ENCODE measurements at places on chromosomes 16 and 17.
A peak's percentile ranks its signal among the peaks of the same experiment; 100 is the strongest.

DNA sequence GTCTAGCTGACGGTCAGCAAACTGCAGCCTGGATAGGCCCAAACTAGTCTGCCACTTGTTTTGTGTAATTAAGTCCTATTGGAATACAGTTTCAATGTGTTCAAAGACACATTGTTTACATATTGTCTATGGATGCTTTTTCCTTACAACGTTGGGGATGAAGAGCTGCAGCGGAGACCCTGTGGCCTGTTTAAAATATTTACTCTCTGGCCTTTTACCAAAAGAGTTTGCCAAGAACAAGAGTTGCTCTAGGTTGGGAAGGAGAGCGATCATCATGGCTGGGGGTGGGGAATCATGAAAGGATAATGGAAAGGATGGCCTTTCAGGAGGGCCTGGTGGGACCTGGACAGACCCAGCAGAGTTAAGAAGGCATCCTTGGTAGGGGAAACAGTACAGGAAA, 274.9 kb upstream of the ZFHX3 start:
- DNase-seq, result no peak

- no peak for DNase-seq
These were observed 29.4 kb upstream of the MTSS2 start for GRCh38 chr16:70715055-70715858.

GRCh38 chr17:17320911-17321220, 17.7 kb downstream of the NT5M start:
- no peak for DNase-seq

GRCh38 chr17:1693339-1693738, 8.7 kb upstream of the PRPF8 start:
- DNase-seq, result no peak

DNA sequence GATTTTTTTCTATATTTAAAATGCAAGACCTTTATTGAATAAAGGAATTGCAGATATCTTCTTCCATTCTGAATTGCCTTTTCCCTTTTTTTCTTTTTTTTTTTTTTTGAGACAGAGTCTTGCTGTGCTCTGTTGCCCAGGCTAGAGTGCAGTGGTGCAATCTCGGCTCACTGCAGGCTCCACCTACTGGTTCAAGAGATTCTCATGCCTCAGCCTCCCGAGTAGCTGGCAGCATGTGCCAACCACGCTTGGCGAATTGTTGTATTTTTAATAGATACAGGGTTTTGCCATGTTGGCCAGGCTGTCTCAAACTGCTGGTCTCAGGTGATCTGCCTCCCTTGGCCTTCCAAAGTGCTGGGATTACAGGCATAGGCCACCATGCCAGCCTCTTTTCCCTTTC, 151.5 kb downstream of the CEP112 start:
- no peak for DNase-seq

GRCh38 chr17:82602986-82603710, 45.1 kb downstream of the WDR45B start:
- no peak for DNase-seq

GRCh38 chr17:29645515-29646051, 22.9 kb upstream of the CORO6 start:
- no peak for DNase-seq

DNA sequence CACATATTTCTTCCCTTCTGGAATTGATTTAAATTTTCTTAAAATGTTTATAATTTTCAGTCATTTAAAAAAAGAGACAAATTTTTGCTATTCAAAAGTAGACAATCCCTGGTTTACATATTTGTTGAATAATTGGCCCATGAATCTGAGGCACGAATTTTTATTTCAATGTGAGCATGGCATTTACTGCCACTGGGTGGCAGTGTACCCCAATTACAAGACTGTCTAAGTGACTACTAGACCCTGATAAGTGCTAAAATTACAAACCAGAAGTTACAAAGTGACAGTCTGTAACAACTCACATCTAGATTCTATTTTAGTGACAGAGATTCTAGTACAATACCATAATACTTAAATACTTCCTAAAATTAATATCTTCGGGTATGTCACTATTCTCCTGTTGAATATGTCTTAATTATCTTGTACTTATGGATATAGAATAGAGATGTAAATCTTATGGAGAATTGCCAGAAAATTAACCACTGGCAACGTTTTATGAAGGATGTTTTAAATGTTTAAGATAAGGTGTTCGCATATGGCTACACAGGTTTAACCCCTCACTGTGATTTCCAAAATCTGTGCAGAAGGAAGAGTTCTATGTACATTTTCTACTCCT, 235.8 kb downstream of the MAP2K4 start:
- no peak for DNase-seq

GRCh38 chr16:74071996-74072535, 224.5 kb upstream of the PSMD7 start:
- DNase-seq, result no peak

GRCh38 chr16:23348579-23349469, 46.7 kb downstream of the SCNN1B start:
- DNase-seq, result no peak

DNA sequence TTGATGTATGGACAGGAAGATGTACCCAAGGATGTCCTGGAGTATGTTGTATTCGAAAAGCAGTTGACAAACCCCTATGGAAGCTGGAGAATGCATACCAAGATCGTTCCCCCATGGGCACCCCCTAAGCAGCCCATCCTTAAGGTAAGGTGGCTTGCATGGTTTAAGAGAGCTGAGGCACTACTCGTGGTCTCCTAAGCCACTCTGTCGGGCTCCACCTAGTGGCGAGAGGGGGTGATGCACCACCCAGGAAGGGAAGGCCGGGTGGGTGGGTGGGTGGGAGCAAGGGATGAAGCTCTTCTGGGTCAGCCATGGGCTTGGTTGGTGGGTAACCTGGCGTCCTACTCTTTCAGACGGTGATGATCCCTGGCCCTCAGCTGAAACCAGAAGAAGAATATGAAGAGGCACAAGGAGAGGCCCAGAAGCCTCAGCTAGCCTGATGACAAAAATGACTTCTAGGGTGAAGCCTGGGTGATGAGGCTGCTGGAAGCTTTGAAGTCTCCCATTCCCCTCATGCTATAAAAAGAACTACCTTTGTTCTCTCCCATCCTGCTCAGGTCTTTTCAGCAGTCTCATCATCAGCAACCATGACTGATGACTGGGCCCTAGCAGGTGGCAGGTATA, 21.5 kb downstream of the GPR179 start:
- peak; percentile 45 for DNase-seq

- no peak for DNase-seq
These were observed 138.6 kb upstream of the WSCD1 start for GRCh38 chr17:5931616-5932015.

- no peak for DNase-seq
These were observed 69.5 kb downstream of the PARN start for GRCh38 chr16:14560523-14560922.

DNA sequence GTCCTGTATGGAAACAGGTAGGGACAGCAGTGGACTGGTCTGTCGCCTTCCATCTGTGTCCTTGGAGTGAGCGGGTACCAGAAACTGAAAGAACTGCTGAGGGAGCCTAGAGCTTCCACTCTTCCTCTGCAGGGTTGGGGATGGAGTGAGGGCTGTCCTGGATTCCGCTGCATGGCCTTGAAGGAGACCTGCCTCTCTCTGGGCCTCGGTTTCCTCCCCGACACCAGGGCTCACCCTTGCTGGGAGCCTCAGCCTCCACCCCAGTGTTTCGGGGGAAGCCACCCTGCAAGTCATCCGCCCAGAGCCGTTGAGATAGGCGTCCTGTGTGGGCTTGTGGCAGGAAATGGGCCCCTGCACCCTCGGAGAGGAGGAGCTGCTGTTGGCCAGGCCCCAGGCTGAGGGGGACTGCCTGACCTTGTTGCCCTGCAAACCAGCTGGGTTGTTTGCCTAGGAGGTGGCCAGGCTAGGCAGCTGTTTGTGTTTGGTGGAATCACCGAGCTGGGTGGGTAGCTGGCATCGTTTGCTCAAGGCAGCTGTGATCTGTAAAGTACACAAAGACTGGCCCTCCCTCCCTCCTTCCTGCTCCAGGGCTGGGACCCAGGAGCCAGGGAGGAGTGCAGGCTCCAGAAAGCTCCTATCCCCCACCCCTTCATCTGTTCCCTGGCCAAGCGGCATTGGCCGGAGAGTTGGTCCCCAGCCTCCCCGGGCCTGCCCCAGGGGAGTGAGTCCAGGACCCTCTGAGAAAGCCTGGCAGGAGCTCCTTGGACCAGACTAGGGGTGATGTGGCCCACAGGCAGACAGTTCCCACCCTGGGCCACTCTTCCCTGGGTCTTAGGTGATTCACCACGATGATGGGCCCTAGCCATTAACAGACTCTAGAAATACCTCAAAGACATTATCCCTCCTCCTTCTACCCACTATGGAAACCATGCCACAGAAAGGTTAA, 1.3 kb downstream of the RAB37 start:
- DNase-seq, result no peak

GRCh38 chr16:29315046-29315445, 91.5 kb downstream of the NPIPB11 start:
- DNase-seq, result no peak

DNA sequence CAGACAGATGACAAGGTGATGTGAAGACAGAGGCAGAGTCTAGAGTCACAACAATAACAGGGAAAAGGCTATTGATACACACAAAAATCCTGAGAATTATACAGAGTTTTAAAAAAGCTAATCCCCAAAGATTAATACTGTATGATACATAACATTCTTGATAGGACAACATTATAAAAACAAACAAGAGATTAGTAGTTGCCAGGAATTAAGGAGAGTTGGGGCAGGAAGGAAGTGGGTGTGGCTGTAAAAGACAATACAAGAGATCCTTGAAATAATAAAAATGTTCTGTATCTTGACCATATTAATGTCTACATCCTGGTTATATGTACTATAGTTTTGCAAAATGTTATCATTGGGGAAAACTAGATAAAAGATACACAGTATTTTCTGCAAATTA, 309.5 kb upstream of the PMFBP1 start:
- no peak for DNase-seq

DNA sequence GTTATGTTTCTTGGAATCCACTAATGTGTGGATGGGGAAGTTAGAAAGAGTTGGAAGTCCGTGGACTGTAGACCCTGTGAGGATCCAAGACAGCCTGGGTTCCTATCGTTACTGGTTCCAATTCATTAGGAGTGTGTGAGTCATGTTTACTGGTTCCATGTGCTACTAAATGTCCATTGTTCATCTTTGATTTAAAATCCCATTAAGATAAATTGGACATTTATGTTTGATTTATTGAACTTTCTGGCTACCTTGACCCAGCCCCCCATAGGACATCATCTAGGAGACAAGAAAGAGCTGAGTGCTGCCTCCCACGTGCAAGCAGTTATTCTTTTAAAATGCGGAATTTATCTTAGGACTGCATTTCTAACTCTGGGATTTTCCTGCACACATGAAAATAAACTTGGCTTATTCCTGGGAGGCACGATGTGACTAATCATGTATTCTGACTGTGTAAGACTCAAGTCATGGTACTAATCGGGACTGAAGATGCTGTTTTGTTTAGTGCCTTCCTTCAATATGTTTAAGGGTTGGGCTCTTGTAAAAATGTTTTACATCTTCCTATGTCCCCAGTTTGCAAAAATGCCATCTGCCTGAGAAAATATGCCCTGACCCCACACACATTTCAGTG, 53.4 kb downstream of the RGS9 start:
- no peak for DNase-seq

GRCh38 chr16:88478889-88479792, 26.1 kb downstream of the ZFPM1 start:
- DNase-seq, result no peak

DNA sequence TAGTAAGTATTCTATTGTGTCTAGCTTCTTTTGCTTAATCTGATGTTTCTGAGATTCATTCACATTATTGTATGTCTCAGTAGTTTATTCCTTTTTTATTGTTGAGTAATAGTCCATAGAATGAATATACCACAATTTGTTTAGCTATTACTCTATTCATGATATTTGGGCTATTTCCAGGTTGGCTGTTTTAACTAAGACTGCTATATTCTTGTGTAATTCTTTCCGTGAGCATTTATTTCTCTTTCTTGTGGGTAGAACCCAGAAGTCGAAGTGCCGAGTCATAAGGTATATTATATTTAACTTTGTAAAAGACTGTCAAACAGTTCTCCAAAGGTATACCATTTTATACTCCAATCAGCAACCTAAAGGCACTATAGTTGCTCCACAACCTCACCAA, 160.8 kb downstream of the ANKFN1 start:
- DNase-seq, result no peak

DNA sequence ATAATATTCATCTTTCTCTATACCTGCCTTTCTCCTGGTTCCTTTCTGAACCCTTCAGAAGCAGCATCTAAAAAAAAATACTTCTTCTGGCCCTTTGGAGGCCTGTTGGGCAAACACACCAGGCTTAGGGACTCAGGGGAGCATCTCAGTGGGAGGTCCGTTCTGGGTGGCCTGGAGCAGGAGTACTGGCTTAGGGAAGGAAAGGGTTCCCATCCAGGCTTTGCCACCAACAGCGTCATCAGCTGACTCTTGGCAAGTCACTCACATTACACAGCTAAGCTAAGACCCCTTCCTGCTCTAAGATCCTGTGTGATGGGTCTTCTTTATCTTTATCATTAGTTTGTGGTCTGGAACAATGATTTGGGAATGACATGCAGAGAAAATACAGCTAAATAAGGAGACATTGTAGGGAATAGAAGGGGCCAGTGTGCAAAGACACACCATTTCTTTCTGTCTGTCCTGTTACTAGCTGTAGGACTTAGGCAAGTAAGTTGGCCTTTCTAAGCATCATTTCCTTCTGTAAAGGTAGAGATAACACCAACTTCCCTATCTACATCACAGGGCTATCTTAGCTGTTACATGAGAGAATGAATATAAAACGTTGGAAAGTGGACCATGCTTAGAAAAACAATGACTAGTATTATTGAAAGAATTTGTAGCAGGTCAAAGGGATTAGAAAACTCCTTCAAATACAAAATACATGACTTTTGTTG, 9.9 kb downstream of the PCTP start:
- no peak for DNase-seq

DNA sequence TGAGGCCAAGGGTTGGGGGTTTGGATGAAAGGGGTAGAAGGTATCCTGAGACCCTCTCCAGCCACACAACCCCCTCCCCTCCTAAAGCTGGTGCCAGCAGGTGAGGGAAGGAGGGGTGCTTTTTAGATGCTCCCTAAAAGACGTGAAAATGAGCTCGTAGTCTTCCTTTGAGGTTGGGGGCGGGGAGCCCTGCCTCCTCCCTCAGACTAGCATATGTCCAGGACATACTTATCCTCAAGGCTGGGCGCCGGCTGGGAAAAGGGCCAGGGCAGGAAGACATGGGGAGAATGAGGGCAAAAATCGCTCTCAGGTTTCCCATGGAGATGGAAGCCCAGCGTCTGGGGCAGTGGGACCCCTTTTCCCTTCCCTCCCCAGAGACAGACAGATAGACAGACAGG, 26.7 kb downstream of the SRCIN1 start:
- no peak for DNase-seq

DNA sequence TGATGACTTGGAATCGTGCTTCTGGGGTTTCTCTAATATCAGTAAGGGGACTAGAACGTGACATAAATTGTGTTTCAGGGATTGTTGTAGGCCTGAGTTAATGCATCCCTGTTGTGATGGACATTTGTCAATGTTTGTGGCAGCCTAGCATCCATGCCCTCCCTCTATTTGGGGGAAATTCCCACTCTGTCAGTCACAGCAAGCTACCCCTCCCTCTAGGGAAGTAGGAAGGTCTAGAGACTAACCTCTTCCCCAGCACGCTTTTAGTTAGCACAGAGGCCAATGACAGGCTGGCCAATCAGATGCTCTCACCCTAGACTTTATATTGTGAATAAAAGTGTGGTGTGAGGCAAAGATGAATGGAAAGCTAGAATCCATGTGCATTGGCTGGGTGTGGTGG, 32.4 kb upstream of the NF1 start:
- no peak for DNase-seq

All from stimulated activated CD8-positive, alpha-beta memory T cell treated with anti-CD3 and anti-CD28 coated beads, Interleukin-4, amount 100 ng/mL, for 4 hours (primary cell).